ENCODE measurements at places on chromosomes 2 and 18.

- no peak for DNase-seq
Observed at GRCh38 chr2:47206181-47206580, 51.1 kb upstream of the STPG4 start.

DNA sequence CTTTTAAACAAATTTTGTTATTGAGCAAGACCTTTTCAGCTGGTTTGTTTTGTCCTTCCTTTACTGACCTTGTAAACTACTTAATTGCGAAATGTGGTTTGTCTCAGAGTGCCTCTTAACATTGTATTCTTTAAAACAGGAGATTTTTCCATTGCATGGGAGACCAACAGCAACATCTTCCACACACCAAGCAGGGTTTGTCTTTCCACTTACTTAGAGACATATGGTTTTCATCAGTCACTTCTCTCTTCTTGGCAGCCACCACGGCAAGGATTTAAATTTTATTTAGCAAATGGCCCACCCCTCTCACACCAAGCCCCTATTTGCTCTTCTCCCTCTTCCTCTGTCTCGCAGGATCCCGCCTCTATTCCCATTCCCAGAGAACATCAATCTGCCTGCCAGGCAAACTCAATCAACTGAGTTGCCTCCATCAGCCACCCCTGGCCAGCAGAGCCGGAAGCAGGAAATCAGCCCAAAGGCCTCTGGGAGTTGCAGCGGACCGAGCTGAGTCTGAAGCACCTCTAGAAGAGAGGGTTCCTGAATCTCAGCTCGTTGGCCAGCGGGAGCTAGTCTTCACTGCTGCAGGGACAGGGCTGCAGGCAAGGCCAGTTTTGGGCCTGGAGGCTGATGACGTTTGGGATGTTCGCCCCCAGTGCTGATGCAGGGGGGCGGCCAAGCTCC, 11.3 kb upstream of the CIB4 start:
- no peak for DNase-seq

GRCh38 chr18:79949697-79950487, 1.6 kb downstream of the SLC66A2 start:
- DNase-seq, result no peak

- no peak for DNase-seq
Observed at GRCh38 chr2:187826023-187826422, 271.8 kb upstream of the TFPI start.
